ENCODE measurements at places on chromosomes 4 and X. TPM values are rescaled to one million over a fixed set of nuclear protein-coding genes. Genes with fewer than 3 reads are reported as not detected.

PNMA3 gene
- total RNA-seq: 1.8 TPM

COX7B2 gene
- not detected for total RNA-seq

DNA sequence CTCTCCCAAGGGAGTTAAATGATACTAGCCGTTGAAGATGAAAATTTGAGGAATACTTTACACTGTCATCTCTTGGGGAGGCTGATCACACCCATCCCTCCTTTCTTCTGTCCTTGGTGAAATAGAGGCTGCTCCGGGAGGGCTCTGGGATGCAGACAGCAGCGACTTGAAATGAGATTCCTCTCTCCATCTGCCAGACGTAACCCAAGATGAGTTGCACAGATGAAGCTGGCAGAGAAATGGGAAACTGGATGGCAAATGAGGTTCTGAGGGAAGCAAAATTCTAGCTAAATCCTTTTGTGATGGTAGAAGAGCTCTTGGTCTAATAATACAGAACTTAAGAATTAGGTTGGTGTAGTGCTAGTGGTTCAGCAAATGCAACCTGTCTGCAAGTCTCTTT, 201.4 kb downstream of the AASDH start:
- DNase-seq: no peak
- no peak overlapping the region for H3K4me3 ChIP-seq
- peaks cover 5% of the 10 kb centered on the region for H3K27me3 ChIP-seq
- no peak overlapping the region for H3K27ac ChIP-seq
- H3K4me1 ChIP-seq: no peaks in the 10 kb centered on the region

GRCh38 chrX:51336584-51336983, 4.0 kb downstream of the NUDT10 start:
- H3K36me3 ChIP-seq: no peaks in the 10 kb centered on the region
- DNase-seq: no peak
- peaks cover 14% of the 10 kb centered on the region for H3K27me3 ChIP-seq
- no peaks in the 10 kb centered on the region for H3K4me1 ChIP-seq
- H3K27ac ChIP-seq: no peak overlapping the region

- H3K27me3 ChIP-seq: no peaks in the 10 kb centered on the region
- DNase-seq: no peak
- no peak overlapping the region for H3K27ac ChIP-seq
Measured at GRCh38 chr4:121693886-121694285, 2.9 kb downstream of the ANXA5 start.

DNA sequence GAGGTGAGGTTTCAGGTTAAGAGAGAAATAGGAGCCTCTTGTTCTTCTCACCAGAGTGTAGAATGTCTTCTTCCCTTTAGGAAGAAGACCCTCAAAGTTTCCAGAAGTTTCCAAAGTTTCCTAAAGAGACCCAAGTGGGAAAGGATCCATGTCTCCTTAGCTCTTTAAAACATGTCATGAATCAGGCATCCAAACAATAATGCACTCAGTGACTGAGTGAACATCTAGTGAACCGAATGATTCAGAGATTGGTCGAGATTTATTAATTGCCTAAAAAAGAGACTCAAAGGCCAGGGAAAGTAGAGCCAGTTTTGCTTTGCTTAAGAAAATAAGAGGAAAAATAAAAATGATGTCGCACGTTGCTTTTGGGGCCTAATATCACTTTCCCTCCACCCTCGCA, 29.4 kb downstream of the FGF5 start:
- no peak overlapping the region for H3K4me3 ChIP-seq
- H3K27me3 ChIP-seq: no peaks in the 10 kb centered on the region
- no peaks in the 10 kb centered on the region for H3K36me3 ChIP-seq
- no peak for DNase-seq

DNA sequence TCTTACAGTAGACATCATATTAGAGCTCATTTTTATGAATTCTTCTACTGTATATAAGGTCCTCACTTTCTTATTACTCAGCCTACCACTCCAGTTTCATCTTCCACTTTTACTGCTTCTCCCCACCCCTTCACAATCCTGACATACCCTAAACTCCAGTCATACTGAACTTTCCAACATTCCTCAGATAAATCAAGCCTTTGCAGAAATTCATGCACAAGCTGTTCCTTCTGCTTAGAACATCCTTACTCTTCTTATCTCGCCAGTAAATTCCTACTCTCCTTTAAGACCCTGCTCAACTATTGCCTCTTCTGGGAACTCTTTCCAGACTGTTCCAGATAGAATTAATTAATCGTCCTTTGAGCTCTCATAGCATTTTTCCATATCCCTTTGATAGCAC, 24.8 kb downstream of the RTL9 start:
- no peaks in the 10 kb centered on the region for H3K4me1 ChIP-seq
- H3K36me3 ChIP-seq: no peaks in the 10 kb centered on the region
- no peaks in the 10 kb centered on the region for H3K27me3 ChIP-seq
- H3K27ac ChIP-seq: no peak overlapping the region

SGMS2 gene
- total RNA-seq: 21.4 TPM

GRCh38 chr4:26632916-26633315, 49.0 kb downstream of the TBC1D19 start:
- H3K36me3 ChIP-seq: peaks cover 10% of the 10 kb centered on the region
- H3K27me3 ChIP-seq: no peaks in the 10 kb centered on the region
- no peaks in the 10 kb centered on the region for H3K4me1 ChIP-seq
- no peak overlapping the region for H3K4me3 ChIP-seq

ETDB gene
- not detected for total RNA-seq

DNA sequence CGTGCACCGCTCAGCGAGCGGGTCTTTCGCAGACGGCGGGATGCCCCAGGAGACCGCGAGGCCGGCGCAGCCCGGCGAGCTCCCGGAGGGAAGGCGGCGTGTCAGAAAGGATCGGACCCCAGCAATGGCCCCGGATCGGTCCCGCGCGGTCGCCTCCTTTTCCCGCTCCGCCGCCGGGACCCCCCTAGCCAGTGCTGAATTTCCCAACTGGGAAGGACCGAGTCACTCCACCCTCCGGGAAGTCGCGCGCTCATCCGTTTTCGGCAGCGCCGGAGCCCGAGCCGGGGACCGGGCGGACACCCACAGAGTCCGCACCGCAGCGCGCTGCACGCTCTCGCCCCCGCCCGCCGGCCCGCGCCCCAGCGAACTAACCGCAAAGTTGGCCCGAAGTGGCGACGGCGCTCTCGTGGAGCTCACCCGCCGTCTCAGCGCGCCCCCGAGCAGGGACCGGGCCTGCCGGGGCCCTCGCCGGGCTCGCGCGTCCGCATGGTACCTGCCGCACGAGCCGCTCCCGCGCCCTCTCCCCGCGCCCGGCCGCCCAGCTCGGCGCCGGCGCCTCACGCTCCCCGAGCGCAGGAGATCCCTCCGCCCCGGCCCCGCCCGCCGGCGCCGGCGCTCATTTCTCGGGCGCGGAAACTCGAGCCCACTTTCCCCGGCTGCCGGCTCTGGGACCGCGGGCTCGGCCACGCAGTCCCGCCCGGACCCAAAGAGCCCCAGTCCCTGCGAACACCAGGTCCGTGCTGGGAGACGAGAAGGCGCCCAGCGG, at the start of gene FAT1:
Gene FAT1, minus strand, starts transcription at position 565 of the 766 bp plus-strand sequence. CDS start 14,029 bp downstream, outside the sequence.
- H3K36me3 ChIP-seq: no peaks in the 10 kb centered on the region
- H3K4me3 ChIP-seq: peak within 1 kb of the TSS; percentile 92
- DNase-seq: peak; percentile 73
- peaks cover 54% of the 10 kb centered on the region for H3K4me1 ChIP-seq
- H3K27ac ChIP-seq: peak within 1 kb of the TSS; percentile 93
- peaks cover 58% of the 10 kb centered on the region for H3K27me3 ChIP-seq

DNA sequence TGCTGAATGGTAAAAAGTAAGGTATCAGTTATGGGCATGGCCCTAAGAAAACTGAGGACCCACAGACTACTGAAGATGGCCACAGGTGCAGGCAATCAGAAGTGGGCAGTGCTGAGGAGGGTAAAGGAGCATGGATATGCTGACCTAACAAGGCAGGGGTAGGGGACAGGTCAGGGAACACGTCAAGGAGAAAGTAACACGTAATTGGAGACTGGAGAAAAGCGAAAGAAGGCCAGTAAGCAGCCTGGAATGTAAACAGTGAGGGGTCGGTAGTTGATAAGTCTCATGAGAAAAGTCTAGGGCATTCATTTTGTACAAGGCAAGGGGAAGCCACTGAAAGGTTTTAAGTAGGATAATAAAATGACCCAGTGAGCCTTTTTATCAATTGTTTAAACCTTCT, 153.3 kb downstream of the PRDM5 start:
- no peak for DNase-seq
- no peaks in the 10 kb centered on the region for H3K36me3 ChIP-seq
- no peak overlapping the region for H3K4me3 ChIP-seq
- H3K27me3 ChIP-seq: no peaks in the 10 kb centered on the region

DNA sequence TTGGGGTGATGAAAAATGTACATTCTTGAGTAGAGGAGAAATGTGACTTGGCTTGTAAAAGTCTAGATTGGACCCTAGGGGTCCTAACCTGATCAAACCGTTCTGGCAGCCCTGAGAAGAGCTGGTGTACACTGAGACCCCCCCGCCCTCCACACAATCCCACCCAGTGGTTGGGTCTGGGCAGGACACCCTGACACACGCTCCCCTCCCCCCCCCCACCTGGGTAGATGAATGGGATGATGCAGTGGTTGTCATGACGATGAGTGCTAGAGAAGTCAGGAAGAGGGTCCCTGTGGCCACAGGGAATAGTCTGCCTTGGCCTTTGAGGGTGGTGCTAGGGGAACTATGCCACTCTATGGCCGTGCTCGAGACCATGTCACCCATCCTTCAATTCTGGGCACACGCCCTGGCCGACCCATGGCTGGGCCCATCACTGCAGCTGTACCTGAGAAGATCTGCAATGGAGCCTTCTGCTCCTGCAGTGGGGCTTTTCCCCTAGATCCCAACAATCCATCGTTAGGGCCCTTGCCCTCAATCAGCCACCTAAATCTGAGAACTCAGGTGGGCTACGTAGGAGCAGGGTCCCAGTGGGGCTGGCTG, 4.4 kb downstream of the CDK16 start:
- H3K4me1 ChIP-seq: peaks cover 24% of the 10 kb centered on the region
- no peaks in the 10 kb centered on the region for H3K27me3 ChIP-seq
- H3K4me3 ChIP-seq: no peak overlapping the region
- no peak overlapping the region for H3K27ac ChIP-seq
- DNase-seq: no peak

GRCh38 chr4:114874321-114874720, 239.1 kb downstream of the NDST4 start:
- no peaks in the 10 kb centered on the region for H3K36me3 ChIP-seq
- H3K27me3 ChIP-seq: no peaks in the 10 kb centered on the region
- H3K4me3 ChIP-seq: no peak overlapping the region
- no peak for DNase-seq

DNA sequence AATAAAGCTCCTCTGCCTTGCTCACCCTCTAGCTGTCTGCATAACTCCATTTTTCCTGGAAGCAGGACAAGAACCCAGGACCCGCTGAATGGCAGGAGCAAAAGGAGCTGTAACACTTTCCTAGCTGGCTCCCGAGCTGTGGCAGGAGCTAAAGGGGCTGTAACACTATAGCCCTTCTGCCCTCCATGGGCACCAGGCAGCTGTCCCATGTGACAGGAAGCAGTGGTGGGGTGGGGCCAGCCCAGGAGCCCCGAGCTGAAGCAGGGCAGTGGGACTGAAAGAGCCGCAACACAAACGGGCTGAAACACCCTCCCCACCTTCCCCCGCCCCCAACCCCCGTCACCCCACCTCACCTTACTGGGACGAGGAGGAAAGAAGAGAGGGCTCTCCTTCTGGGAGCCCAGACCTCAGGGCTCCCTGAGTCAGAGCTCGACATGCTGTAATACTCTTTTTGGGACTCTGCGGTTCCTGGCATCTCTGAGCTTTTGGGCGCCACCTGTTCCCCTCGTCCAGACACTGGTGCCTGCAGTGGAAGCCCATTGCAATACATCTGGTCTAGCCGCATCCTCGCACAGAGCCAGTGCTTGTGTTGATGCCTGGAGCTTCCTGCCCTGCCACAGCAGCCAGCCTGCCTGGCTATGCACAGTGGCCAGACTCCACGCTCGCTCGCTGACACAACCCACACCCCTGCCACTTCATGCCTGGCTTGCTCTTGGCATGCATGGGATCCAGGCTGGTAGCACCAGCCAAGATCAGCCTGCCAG, 39.4 kb downstream of the PPM1K start:
- H3K36me3 ChIP-seq: no peaks in the 10 kb centered on the region
- no peaks in the 10 kb centered on the region for H3K27me3 ChIP-seq
- H3K4me1 ChIP-seq: peaks cover 9% of the 10 kb centered on the region
- no peak for DNase-seq

GRCh38 chr4:42309361-42310260, 87.7 kb upstream of the SHISA3 start:
- no peak for DNase-seq
- H3K27me3 ChIP-seq: no peaks in the 10 kb centered on the region
- H3K27ac ChIP-seq: no peak overlapping the region
- H3K36me3 ChIP-seq: no peaks in the 10 kb centered on the region

DNA sequence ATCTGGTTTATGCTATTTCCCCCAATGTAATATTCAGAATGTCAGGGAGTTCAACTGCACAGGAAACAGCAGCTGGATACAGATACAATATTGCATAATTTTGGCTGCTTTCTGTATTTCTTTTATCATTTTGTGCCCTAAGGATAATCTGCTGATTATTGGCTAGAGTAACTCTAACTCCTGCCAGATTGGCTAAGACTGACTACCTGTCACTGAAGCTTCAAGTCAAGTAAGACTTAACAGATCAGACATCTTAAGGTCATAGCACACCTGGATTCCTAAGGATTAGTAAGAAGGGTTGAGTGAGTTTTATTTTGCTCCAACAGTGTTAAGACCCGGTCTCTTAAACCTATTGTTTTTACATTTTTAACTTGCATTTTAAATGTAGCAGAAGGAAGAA, 136.8 kb downstream of the KLF8 start:
- no peaks in the 10 kb centered on the region for H3K27me3 ChIP-seq
- no peaks in the 10 kb centered on the region for H3K36me3 ChIP-seq
- H3K27ac ChIP-seq: no peak overlapping the region
- no peak for DNase-seq
- H3K4me3 ChIP-seq: no peak overlapping the region
- no peaks in the 10 kb centered on the region for H3K4me1 ChIP-seq

DNA sequence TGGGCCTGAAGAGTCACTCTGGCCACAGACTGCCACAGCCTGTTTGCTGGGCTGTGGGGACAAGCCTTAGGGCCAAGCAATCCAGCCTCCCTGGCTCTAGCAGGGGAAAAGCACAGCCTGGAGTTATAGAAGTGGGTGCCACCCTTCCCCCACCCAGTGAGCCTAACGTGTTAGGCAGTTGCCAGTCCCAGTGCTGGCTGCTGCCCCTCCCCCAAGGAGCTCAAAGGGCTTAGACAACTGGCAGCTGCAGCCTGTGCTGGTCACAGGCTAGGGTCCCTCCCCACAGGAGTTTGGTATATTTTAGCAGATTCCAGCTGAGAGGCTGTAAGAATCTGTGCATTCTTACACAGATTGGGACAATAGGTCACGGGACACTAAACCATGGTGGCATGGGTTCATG, 370.3 kb upstream of the FGF16 start:
- no peaks in the 10 kb centered on the region for H3K36me3 ChIP-seq
- no peaks in the 10 kb centered on the region for H3K27me3 ChIP-seq
- H3K4me3 ChIP-seq: no peak overlapping the region
- no peaks in the 10 kb centered on the region for H3K4me1 ChIP-seq

IL1RAPL1 gene
- 1.9 TPM for total RNA-seq

DNA sequence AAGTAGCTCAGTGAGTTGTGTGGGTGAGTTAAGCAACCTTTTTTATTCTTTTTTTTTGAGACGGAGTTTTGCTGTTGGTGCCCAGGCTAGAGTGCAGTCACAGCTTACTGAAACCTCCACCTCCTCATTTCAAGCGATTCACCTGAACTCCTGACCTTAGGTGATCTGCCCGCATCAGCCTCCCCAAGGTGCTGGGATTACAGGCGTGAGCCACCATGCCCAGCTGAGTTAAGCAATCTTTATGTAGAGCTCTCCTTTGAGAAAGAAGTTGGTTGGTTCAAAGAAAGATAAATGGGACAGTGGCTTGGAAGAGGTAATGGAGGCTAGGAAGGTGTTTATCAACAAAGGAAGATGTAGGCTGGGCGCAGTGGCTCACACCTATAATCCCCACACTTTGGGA, 3.2 kb downstream of the MSMO1 start:
- no peak for DNase-seq
- H3K27ac ChIP-seq: no peak overlapping the region
- peaks cover 4% of the 10 kb centered on the region for H3K36me3 ChIP-seq
- peaks cover 23% of the 10 kb centered on the region for H3K4me1 ChIP-seq
- no peaks in the 10 kb centered on the region for H3K27me3 ChIP-seq
